Stimulated activated CD8-positive, alpha-beta memory T cell treated with anti-CD3 and anti-CD28 coated beads, Interleukin-4, amount 100 ng/mL, for 24 hours (primary cell): ENCODE measurements at places on chromosomes 3 and 15.

DNA sequence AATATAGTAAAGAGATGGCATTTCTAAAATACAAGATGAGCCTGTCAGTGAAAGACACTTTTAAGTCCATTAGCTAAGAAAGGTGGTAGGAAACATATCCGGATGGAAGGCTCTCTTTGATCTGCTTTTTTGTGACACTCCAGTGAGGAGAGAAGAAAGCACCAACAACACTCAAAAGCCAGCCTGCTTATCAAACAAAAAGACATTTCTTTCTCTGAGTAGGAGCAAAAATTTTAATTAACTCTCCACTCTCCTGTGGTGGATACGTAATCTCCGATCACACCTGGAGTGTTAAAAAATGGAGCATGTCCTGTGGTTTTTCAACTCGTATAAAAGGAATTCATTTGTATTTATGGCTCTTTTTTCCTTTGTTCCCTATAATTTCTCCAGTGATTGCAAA, 65.3 kb downstream of the OXNAD1 start:
- no peak for DNase-seq

GRCh38 chr3:72750405-72750965, 97.8 kb downstream of the SHQ1 start:
- DNase-seq: no peak

DNA sequence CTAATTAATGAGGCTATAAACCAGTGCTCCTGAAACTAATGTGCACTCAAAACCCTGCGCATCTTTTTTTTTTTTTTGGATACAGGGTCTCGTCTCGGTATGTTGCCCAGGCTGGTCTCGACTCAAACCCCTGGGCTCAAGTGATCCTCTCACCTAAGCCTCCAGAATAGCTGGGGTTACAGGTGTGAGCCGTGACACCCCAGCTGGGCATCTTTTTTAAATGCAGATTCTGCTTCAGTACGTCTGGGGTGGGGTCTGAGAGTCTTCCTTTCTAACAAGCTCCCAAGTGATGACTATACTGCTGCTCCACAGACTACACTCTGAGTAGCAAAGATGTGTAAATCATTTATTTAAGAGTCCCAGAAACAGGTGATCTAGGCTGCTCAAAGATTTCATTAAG, 73.0 kb downstream of the BFSP2 start:
- no peak for DNase-seq

DNA sequence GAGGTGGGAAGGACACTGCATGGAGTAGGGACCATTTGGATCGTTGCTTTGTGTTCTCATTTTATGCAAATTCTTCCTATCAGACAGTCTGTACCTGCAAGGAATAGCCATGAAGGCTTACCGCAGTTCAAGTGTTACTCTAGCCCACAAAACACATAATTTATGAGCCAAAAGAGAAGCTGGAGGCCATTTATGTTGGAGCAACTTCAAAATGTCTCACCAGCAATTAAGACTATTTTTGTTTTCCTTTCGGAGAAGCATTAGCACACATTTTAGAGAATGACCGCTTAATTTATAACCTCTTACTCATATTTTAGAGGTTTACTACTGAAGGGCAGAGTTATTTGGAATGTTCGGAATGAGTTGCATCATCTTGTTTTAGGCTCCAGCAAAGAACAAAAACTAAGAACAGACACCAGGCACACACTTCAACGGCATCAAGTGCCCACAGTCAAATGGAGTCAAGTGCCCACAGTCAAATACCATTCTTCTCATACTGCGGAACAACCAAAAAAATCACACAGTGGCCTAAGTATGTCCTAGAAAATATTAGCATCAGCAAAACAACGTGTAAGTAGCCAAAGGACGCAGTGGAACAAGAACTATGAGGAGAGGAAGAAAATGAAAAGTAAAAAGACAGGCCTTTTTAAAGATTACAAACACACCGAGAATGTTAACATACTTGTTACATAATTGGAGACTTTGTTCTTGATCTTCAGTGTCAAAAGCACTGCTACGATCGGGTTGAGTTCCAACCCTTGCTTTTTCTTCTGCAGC, 17.5 kb upstream of the GOLGA8J start:
- DNase-seq: no peak

GRCh38 chr15:66477011-66477410, 20.6 kb downstream of the SNAPC5 start:
- no peak for DNase-seq

DNA sequence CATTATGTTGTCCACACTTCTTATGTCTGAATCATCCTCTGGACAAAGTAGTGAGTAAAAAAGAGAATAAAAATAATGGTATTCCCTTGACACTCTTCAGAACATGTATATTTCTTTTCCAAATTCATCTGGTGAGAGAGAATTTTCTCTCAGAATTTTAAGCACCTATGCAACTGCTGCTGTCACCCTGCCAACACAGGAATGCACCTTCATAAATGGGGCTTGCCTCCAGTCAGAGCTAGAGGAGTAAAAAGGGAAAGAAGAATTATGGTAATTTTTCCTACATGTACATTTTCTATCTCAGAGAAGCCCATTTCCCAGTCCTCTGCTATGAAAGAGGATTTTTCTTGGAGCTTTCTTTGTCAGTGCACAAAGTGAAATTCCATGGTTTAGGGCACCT, 92.2 kb upstream of the ALCAM start:
- no peak for DNase-seq

DNA sequence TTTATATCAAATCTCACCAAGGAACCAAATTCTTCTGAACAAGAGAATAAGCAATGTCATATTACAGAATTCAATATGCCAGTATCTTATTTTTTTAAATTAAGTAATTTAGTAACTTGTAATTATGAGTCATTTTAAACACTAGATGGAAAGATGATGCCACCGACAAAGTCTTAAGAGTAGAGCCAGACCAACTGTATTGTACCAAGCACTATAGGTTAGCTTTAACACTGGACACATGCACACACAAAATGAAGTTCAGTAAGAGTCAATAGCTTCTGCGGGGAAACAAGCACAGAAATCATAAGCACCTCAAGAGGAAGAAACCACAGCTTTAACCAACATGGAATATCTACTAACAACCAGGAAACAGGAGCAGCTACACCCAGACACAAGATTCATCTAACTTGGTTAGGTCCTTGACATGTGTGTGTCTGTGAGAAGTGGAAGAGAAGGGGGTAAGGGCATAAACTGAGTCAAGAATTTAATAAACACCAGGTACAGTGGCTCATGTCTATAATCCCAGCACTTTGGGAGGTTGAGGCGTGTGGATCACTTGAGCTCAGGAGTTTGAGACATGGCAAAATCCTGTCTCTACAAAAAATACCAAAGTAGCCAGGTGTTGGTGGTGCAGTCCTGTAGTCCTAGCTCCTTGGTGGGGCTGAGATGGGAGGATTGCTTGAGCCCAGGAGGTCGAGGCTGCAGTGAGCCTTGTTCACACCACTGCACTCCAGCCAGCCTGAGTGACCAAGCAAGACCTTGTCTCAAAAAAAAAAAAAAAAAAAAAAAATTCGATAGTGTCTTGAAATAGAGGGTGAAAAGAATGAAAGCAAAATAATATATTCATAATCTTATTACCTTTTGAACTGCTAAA, 28.9 kb downstream of the DENND4A start:
- no peak for DNase-seq

- DNase-seq: no peak
Measured at GRCh38 chr3:117898722-117899522, 1135.7 kb downstream of the IGSF11 start.

- no peak for DNase-seq
Measured at GRCh38 chr3:58260261-58260731, 22.7 kb downstream of the ABHD6 start.

DNA sequence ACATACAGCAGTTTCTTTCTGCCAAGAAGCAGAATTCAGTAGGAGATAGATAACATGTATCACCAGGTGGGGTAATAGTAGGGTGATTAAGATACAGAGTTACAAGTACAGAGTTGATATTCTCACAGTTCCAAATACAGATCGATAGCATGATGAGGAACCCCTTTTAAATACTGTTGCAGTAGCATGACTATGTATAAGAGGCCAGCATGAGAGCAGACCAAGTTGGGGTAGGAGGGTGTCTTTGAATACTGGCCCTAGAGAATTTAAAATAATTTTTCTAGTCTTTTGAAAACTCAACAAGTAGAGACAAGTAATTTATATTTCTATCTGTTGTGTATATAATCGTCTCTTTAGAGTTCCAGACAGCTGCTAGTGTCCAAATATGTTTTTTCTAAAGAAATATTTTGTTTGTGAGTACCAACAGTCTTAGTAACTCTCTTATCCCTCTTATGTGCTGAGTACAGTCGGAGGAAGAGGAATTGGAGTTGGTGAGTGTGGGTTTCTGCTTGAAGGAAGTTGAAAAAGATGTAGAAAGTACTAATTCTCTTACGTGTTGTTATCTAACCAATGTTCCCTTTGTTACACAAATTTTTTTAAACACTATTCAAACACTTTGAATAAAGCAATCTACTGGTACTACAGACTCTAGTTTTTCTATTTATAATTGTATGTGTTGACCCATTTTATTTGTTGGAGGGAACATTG, 30.2 kb downstream of the LYSMD4 start:
- DNase-seq: no peak

DNA sequence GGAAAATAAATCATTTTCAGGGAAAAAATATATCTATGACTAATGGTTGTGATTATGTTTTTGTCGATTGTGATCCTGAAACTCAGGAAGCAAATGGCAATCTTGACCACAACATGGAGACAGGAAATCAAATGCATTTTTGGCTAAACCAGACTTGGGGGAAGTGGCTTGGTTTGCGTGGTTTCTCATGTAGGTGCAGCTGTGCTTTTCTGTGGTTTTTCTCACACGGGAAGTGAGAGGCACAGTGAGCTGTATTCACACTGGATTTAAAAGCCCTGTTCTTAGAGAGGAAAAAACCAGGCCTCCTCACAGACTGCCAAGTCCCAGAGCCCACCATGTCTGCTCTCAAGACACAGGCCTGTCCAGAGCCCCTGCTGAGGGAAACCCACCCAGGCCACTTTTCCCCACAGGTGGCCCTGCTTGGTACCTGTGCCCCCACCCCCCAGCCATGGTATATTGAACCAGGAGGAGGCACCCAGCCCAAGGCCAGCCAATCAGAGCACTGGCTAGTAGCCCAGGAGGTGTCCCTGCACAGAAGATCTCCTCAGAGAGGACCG, 46.1 kb downstream of the BTD start:
- no peak for DNase-seq
